Neural progenitor cell (in vitro differentiated cells): ENCODE measurements at places on chromosomes 6 and 20. TPM values are rescaled to one million over a fixed set of nuclear protein-coding genes. Genes with fewer than 3 reads are reported as not detected.

VWA7 gene
- total RNA-seq = 0.15 and 0.34 TPM in 2 replicates

COX7A2 gene
- 146 and 330 TPM in 2 replicates for total RNA-seq

COX4I2 gene
- total RNA-seq = not detected in 2 replicates

ID4 gene
- total RNA-seq = 23.9 and 29.2 TPM in 2 replicates

ZFP64 gene
- 13.7 and 23.1 TPM in 2 replicates for total RNA-seq

TSBP1 gene
- total RNA-seq = not detected in 2 replicates

PDRG1 gene
- total RNA-seq = 11.1 and 15.3 TPM in 2 replicates

PTGIS gene
- 31.3 and 35.6 TPM in 2 replicates for total RNA-seq

PFDN6 gene
- 35.6 and 54.5 TPM in 2 replicates for total RNA-seq

CCN6 gene
- not detected in 2 replicates for total RNA-seq

PM20D2 gene
- total RNA-seq = 19.4 and 27.6 TPM in 2 replicates

GUCA1A gene
- total RNA-seq = 1.9 and 3.4 TPM in 2 replicates

FLOT1 gene
- 80.3 and 96.9 TPM in 2 replicates for total RNA-seq

OLIG3 gene
- not detected in 2 replicates for total RNA-seq

MATN4 gene
- 0.06 TPM in 1 of 2 replicates, not detected in the other for total RNA-seq

TMEM244 gene
- total RNA-seq = not detected in 2 replicates

CTAGE9 gene
- total RNA-seq = not detected in 2 replicates

EDN3 gene
- total RNA-seq = 0.28 TPM in 1 of 2 replicates, not detected in the other

DDX43 gene
- total RNA-seq = not detected in 2 replicates

GPX5 gene
- not detected in 2 replicates for total RNA-seq

PRSS16 gene
- total RNA-seq = 4.3 and 7.2 TPM in 2 replicates

CALHM5 gene
- total RNA-seq = 0.07 and 0.09 TPM in 2 replicates

BMP6 gene
- 0.37 and 0.41 TPM in 2 replicates for total RNA-seq

PROKR2 gene
- not detected in 2 replicates for total RNA-seq

KAT14 gene
- total RNA-seq = 28.5 and 29.9 TPM in 2 replicates

CABLES2 gene
- total RNA-seq = 8.1 and 13.8 TPM in 2 replicates

MYLK2 gene
- total RNA-seq = 0.22 TPM in 1 of 2 replicates, not detected in the other

PTPRA gene
- total RNA-seq = 77.7 and 89.4 TPM in 2 replicates

FNDC11 gene
- total RNA-seq = 0.39 and 9.0 TPM in 2 replicates

AK9 gene
- total RNA-seq = 7.2 and 8.2 TPM in 2 replicates

GLP1R gene
- total RNA-seq = 0.82 and 1.3 TPM in 2 replicates

RIPOR2 gene
- 0.26 and 1.1 TPM in 2 replicates for total RNA-seq
